Activated CD4-positive, alpha-beta T cell treated with anti-CD3 and anti-CD28 coated beads, Interleukin-2, amount 50 U/mL, for 4 hours (primary cell): ENCODE measurements at places on chromosomes 5 and 9.
A peak's percentile ranks its signal among the peaks of the same experiment; 100 is the strongest.

GRCh38 chr5:169190849-169191248 is 110.1 kb downstream of the SLIT3 start:
- DNase-seq = no peak

DNA sequence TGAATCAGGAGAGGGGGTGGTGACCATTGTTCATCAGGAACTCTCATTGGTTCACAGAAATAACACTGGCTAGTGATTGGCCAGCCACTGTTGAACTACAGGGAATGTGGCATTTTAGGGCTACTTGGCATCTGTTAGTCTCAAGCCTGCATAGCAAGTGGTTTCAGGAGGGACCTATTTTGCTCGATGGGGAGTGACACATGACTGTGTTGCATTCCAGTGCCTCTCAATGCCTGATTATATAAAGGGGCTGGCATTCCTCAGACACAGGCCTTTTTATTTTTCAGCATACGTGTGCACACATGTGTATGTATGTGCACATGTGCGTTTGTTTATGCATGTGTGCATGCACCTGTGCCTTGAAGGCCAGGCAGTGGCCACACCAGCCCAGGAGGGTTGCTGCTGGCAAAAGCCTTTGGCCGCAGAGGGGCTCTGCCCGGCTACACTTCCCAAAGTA is 23.2 kb downstream of the FGD3 start:
- DNase-seq = no peak

- peak; percentile 38 for DNase-seq
Observed at GRCh38 chr9:136438548-136439480, 831 bp downstream of the INPP5E start.

DNA sequence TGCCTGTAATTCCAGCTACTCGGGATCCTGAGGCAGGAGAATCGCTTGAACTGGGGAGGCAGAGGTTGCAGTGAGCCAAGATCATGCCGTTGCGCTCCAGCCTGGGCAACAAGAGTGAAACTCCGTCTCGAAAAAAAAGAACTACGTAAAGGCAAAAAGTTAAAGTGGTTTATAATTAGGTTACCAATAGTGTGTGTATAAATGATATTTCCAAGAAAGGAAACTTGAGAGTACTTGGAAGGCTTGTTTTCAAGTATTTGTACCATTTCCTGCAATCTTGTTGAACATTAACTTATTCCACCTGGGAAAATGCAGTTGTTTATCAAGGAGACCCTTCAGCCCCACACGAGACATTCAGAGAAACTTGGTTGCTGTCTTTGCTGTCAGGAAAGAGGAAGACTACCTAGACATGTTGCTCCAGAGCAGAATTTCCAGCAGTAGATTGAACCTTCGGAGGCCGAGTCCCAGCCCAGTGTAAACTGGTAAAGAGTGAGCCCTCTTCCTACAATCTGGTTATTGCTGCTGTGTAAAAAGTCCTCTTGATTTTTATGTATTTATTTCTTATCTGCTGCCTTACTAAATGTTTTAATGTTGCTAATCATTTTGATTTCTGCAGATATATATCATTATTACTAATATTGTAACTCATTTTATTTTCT is 30.1 kb downstream of the STXBP1 start:
- no peak for DNase-seq

- DNase-seq = no peak
Observed at GRCh38 chr9:106784076-106784475, 78.9 kb upstream of the ZNF462 start.

- no peak for DNase-seq
Observed at GRCh38 chr9:112078432-112078831, 96.7 kb downstream of the SUSD1 start.

GRCh38 chr5:35799753-35800152 is 56.9 kb upstream of the IL7R start:
- DNase-seq = no peak

DNA sequence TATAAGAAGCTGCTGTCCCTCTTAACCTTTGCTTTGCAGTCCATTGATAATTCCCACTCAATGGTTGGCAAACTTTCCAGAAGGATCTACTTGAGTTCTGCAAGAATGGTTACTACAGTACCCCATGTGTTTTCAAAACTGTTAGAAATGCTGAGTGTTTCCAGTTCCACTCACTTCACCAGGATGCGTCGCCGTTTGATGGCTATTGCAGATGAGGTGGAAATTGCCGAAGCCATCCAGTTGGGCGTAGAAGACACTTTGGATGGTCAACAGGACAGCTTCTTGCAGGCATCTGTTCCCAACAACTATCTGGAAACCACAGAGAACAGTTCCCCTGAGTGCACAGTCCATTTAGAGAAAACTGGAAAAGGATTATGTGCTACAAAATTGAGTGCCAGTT is 27.8 kb upstream of the SETD9 start:
- no peak for DNase-seq

DNA sequence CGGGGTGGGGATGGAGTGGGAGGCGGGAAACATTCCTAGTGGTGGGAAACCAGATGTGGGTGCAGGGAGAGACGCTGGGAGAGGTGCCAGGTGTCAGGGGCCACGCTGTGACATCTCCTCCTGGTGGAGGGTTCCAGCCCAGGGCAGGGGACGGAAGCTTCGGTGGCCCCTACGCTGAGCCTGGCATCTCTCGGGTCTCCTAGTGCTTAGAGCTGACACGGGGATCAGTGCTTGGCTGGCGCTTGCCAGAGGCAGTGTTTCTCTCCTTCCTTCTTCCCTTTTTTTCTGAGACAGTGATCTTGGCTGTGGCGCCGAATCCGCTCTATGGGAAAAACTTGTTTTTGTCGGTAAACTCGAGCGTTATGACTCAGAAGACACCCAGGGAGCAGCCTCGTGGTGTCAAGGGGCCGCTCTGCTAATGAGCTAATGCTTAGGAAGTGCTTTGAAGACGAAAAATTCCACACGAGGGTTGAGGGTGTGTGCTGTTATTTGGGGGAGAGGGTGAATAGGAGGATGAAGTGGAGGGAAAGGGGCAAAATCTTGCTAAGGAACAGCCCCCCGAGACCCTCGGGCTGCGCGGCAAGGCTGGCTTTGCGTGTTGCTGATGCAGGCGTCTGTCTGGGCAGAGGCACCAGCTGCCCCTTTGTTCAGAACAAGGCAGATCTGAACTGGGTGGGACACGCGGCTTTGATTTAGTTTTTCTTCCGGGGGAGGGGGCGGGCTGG is 20.4 kb upstream of the IER5L start:
- no peak for DNase-seq

- no peak for DNase-seq
Observed at GRCh38 chr9:122080986-122081385, 12.1 kb downstream of the TTLL11 start.

DNA sequence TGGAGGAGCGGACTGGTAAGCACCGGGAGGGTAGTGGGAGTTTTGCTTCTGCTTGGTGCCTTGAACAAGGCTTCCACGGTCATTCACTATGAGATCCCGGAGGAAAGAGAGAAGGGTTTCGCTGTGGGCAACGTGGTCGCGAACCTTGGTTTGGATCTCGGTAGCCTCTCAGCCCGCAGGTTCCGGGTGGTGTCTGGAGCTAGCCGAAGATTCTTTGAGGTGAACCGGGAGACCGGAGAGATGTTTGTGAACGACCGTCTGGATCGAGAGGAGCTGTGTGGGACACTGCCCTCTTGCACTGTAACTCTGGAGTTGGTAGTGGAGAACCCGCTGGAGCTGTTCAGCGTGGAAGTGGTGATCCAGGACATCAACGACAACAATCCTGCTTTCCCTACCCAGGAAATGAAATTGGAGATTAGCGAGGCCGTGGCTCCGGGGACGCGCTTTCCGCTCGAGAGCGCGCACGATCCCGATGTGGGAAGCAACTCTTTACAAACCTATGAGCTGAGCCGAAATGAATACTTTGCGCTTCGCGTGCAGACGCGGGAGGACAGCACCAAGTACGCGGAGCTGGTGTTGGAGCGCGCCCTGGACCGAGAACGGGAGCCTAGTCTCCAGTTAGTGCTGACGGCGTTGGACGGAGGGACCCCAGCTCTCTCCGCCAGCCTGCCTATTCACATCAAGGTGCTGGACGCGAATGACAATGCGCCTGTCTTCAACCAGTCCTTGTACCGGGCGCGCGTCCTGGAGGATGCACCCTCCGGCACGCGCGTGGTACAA is 556 bp downstream of the PCDHGC3 start:
- no peak for DNase-seq

GRCh38 chr5:33231935-33232334 is 208.8 kb upstream of the TARS1 start:
- no peak for DNase-seq

DNA sequence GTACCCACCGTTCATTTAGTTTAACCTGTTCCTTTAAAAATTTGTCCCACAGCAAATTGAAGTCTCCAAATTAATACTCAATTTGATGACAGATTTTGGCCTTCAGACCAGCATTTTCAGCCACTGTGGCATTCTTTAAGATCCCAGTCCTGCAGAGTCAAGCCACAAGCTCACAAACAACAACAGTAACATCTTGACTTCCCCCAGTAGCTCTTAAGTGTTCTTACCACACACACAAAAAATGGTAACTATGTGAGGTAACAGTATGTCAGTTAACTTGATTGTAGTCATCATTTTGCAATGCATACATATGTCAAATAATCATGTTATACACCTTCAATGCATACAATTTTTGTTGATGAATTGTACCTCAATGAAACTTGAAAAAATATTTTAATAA is 247.9 kb downstream of the LURAP1L start:
- DNase-seq = no peak

GRCh38 chr5:34905564-34905963 is 9.7 kb downstream of the RAD1 start:
- no peak for DNase-seq

GRCh38 chr5:154081246-154081645 is 42.5 kb downstream of the MFAP3 start:
- no peak for DNase-seq

DNA sequence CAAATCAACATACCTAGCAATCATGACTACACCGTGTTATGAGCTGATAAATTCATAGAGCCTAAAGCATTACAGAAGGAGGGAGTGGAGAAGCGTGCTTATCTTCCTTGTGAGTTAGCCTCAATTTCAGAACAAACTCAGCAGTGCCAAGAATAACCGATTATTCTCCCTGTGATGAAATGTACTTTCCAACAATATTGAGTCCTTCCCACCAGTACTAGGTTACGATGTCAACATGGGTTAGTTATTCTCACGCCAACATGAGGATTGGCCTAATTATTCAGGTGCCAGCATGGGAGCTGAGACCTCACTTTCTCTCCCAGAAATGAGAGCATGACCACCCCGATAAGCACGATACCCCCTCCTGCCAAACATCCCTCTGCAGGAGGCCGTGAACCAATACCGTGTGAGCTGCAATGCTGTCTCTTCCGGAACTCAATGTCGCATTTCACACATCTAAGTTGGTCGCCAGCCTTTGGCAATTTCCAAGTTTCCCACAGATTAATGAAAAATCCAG is 193.7 kb downstream of the ENC1 start:
- no peak for DNase-seq

DNA sequence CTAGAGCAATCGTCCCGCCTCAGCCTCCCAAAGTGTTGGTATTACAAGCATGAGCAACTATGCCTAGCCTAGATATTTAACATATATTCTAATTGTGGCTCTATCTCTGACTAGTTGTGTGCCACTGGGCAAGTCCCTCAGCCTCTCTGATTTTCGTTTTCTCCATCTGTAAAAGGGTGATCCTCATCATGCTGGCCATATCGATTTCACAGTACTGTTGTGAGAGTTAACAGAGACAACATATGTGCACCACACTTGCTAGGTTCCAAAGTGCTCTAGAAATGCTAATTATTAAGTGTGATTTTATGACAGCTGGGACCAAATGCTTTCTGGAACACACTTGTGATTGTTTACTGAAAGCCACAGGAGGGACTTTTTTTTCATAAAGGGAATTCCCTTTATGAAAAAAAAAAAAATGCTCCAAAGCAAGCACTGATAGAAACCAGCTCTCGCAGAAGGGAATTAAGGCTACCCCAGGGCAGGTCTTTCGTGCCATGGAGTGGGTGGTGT is 78.5 kb upstream of the EPB41L4B start:
- no peak for DNase-seq

DNA sequence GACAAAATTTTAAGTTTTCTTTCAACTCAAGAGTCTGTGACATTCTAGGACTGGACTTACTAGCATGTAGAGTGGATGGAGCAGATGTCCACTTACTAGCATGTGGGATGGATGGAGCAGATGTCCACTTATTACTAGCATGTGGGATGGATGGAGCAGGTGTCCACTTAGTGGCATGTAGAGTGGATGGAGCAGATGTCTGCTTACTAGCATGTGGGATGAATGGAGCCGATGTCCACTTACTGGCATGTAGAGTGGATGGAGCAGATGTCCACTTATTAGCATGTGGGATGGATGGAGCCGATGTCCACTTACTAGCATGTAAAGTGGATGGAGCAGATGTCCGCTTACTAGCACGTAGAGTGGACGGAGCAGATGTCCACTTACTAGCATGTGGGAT is 2.4 kb downstream of the SLC36A1 start:
- no peak for DNase-seq

- DNase-seq = no peak
Observed at GRCh38 chr9:124191691-124192395, 65.9 kb upstream of the NEK6 start.

DNA sequence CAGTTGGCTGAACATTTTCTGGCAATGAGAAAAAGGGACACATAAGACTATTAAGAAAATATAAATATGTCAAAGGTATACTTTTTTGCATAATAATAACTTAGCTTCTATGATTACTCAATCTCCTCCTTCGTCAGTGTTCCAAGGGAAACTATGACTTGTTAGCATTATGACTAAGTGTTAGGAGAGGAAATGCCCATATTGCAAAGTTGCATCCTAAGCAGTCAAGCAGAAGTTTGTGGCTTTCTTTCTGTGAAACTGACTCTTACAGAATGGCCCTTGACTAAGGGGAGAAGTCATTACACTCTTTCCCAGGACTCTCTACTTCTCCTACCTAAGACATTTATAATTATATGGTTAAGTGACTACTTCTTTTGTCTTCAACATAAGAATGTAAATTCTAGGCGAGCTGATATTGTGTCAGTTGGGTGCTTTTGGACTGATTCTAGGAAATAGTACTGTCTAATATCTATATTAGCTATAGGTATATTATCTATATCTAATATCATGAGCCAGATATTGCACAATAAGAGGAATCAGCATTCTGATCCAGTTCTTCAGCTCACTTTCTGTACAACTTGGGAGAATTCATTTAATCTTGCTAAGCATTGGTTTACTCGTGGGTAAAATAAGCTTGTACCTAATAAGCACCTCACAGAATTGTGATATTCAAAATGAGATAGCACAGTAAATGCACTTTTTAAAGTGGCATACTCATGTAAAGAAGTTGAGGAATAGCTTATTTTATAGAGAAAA is 16.4 kb upstream of the SPINK6 start:
- no peak for DNase-seq

DNA sequence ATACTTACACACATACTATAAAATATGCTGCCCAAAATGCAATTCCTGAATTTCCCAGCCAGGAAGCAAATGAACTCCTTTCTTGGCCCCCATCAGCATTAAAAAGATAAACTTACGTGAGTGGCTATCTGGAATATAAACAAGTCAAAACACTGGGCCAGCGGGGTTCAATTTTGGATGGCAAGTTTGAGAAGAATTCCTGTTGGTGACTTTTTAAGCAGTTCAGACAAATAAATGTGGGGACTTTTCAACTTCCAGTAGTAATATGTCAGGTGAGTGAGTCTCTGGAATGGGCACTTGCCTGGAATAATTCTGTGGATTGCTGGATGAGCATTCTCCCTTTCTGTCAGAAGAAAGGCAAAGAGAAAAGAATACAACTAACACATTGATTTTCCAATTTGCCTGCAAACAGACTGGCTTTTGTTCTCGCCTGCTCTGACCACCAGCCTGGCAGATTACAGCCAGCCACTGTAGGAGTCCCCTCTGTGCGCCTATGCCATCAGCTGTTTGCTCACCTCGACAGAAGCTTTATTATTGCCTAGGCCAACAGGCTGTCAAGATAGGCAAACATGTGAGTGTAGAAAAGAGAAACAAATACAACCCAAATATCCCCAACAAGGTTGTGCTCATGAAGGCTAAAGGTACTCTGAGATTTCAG is 78.6 kb downstream of the MRPS27 start:
- DNase-seq = no peak
